ENCODE measurements at places on chromosomes 4 and X.

DNA sequence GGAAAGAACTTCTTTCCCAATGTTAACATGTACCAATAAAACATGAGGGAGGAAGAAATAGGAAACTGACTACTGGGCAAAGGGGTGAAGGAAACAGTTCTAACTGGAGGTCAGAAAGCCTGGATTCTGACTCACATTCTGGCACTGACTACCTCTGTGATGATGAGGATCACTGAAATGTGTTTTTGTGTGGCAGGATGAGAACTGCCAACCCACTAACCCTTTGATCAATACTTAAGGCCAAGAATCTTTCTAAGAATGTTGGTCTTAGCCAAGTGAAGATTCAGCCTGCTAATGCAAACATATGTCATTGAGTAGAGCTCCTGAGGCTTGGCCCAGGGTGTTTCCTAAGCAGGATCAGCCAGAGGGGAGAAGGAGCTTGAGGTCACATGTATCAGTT is 4.6 kb downstream of the ALAS2 start:
- DNase-seq, result no peak

- no peak for DNase-seq
Measured at GRCh38 chrX:38937400-38937799, 136.1 kb downstream of the MID1IP1 start.

DNA sequence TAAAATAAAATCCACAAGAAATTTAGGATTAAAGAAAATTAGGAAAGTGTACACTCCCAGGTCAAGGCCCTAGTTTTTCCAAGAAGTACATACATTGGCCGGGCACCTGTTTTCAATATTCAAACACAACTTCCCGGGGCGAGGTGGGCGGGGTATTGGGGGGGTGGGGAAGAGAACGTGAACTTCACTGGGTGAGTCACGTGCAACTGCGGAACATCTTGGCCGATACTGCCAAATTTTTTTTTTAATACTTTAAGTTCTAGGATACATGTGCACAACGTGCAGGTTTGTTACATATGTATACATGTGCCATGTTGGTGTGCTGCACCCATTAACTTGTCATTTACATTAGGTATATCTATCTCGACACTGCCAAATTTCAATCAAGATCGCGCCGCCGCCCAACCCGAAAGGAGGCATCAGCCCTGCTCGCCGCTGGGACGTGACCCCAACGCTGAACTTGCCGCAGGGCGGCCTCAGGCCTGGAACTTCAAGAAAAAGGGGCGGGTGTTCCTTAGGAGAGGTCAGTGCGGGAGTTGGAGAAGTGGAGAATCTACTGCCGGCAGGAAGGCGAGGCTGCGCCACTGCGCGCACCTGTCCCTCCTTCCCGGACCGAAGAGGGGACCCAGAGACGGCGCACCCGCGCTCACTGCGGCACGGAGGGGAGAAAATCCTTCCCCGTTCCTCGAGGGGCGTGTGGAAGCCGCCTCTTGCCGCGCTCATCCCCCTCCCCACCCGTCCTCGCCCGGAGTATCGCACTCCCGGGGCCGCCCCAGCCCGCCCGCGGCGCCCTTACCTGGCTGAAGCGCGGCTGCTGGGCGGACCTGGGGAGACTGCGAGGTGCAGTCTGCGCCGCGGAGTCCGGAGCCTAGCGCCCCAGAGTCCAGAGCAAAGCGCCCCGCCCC is at the start of gene TEC:
TEC (minus strand) TSS at position 883 of the 905 bp plus-strand sequence. CDS start 41,224 bp downstream, outside the sequence.
- DNase-seq, result no peak

GRCh38 chr4:55330241-55330640 is 15.8 kb upstream of the SRD5A3 start:
- DNase-seq, result no peak

Data from hippocampal formation (tissue), 2 donors.